ENCODE measurements at places on chromosomes 11 and 22.
A peak's percentile ranks its signal among the peaks of the same experiment; 100 is the strongest.

DNA sequence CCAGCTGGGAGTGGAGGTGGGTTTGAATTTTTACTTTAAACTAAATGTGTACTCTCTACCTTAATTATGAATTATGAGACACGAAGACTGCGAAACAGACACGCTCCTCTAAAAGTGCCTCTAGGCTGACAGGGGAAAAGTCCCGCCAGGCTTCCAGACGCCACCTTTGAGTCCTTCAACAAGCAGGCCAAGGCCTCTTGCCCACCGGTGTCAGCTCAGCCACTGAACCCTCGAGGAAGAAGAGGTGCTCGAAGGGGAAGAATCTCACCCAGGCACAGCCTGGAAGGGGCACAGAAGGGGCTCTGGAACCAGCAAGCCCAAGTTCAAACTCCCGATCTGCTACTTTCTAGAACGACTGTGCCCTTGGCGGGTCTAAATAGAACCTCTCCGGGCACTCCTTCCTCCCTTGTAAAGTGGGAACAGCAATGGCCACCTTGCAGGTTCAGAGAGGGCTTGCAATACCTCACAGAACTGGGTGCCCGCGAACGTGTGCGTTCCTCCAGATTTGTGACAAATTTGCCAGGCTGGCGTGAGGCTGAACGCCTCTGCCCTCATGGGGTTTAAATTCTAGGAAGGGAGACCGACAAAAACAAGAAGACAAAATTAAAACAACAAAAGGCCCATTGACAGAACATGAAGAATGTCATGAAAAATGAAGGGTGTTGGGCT lies 158.5 kb upstream of the GRK3 start:
- no peak for DNase-seq

GRCh38 chr11:47565340-47566148 lies at the start of gene PTPMT1:
TSS of gene PTPMT1 (plus strand) at chr11:47565599. CDS start at chr11:47565623, 24 bp downstream.
- DNase-seq, result peak; percentile 73

DNA sequence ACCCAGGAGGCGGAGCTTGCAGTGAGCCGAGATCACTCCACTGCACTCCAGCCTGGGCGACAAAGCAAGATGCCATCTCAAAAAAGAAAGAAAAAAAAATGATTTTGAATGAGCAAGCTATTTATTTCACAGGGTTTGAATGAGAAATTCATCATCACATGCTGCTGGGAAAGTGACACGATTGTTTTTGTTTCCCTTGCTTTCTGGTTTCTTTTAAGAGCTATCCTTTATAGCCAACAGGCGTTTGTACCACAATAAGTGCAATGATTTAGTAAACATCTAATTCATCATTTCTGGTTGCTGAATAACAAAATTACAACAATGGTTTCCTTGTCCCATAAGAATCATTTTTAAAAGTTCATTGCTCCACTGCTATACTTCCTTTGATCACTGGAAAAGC lies 129.9 kb downstream of the GUCY1A2 start:
- no peak for DNase-seq

DNA sequence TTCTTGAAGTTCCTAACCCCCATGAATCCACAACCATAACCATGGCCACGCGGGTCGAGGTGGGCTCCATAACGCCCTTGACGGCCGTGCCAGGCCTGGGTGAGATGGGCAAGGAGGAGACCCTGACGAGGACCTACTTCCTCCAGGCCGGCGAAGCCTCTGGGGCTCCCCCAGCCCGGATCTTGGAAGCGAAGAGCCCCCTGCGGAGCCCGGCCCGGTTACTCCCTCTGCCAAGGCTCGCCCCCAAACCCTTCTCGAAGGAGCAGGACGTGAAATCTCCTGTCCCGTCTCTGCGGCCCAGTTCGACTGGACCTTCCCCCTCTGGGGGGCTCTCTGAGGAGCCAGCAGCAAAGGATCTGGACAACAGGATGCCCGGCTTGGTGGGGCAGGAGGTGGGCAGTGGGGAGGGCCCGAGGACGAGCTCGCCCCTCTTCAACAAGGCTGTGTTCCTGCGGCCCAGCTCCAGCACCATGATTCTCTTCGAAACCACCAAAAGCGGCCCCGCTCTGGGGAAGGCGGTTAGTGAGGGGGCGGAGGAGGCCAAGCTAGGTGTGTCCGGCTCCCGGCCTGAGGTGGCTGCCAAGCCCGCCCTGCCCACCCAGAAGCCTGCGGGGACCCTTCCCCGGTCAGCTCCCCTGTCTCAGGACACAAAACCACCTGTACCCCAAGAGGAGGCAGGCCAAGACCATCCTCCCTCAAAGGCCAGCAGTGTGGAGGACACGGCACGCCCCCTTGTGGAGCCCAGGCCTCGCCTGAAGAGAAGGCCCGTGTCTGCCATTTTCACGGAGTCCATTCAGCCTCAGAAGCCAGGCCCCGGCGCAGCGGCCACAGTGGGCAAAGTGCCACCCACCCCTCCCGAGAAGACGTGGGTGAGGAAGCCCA lies 75.7 kb downstream of the KIAA1671 start:
- DNase-seq, result peak; percentile 17

- DNase-seq, result no peak
These were observed 239.3 kb downstream of the GRIK4 start for GRCh38 chr11:120750647-120751549.

DNA sequence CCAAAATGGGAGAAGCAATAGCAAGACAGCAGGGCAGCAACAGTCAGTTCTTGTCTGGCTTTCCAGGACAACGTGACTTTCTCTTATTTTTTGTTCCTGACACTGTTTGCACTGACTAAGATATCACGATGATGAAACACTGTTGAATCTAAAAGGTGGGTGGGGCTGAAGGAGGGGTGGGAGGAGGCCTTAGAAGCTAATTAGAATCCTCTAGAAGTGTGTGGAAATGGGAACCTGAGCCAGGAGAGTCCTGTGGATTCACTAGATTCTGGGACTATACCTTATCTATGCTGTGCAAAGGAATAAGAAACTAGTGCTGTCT lies 300.3 kb downstream of the ST3GAL4 start:
- no peak for DNase-seq

- no peak for DNase-seq
These were observed 48.8 kb downstream of the MN1 start for GRCh38 chr22:27752771-27753170.

DNA sequence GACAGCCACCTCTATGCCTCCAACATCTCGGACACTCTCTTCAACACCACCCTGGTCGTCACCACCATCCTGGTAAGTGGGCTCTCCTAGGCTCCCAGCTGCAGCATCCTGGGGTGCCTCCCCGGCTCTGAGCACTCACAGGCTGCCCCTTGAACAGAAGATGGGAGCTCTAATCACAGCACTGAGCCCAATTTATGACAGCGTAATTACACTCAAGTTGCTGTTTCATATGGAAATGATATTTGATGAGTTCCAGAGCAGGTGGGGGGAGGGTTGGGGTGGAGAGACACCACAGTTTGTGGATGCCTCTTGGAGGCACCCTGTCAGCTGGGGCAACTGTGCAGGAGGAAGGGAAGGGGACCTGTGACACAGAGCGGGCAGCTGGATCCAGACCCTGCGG lies 125.3 kb upstream of the TBCEL start:
- DNase-seq, result no peak

DNA sequence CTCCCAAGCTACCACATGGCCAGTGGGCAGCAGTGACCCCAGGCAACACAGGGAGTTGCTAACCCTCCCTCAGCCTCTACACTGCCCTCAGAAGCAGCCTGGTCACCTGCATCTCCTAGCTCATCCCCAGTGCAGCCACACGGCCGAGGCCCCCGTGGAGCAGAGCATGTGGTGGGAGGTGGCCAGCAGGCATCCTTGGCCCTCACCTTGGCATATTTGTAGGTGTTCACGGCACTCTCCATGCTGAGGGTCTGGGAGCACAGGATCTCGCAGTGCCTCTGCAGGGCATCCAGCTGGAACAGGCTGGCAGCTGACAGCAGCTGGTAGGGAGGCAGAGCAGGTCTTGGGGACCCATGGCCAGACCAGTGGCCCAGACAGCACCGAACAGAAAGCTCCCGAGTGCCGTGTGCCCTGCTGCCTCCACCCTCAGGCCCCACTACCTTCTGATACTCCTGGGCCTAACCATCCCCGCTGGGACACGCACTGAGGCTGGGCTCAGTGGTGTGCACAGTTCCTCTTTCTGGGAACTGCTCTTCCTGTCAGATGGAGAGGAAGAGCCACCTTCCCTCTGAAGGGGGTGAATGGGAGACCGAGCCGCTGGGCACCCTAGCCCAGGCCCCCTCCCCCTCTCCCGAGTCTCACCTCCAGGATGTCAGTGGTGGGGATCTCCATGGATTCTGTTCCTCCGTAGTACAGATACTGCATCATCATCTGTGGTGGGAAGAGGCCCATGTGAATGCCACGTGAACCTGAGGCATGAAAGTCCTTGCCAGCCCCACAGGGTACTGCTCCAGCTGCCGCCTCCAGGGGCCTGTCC lies 48.8 kb downstream of the NAT10 start:
- no peak for DNase-seq

- DNase-seq, result no peak
These were observed 179.2 kb downstream of the DBX1 start for GRCh38 chr11:19980957-19981669.

DNA sequence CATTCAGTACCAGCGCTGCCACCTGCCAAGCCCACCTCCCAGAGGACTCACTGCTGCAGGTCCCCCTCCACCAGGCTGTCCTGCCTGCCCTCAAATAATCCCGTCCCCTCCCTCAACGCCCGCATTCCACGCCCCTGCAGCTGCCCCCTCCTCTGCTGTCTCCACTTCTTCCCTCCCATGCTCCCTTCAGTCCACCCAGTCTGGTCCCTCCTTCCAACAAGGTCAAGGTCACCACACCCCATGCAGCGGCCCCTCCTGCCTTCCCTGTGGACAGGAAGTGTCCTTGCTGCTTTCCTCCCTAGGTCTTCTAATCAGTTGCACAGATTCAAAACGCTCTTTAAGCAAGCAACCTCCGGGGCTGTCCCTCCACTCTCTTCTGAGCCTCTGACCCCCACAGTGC lies 12.1 kb downstream of the MACROD1 start:
- DNase-seq, result no peak

DNA sequence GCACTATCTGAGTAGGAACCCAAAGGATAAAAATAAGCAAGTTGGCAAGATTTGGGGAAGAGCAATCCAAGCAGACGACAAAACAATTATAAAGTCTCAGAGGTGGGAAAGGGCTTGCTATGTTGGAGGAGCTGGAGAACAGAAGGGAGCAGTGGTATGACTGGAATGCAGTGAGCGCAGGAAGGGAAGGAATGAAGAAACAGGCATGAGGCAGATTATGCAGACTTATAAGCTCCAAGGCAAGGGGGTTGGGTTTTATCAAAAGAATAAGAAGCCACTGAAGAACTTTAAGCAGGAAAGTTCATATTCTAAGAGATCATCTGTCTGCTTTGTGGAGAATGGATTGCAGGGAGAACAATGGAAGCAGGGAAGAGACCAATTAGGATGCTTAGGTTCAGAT lies 31.7 kb downstream of the PGM2L1 start:
- no peak for DNase-seq

DNA sequence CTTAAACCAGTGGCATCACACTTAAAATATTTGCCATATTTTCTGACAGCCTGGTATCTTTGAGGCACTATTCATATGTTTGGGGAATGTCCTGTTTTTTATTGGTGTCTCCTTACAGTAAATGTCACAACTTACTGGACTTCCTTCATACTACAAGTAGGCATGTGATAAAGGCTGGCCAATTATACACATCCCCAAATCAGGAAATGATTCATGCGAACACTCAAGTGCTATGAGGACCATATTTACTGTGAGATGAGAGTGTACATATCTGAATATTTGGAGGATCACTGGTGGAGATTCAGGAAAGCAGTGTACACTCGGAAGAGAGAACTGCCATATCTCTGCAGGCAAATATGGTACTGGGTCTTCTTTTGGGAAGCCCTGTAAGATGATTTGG lies 913.8 kb upstream of the CHORDC1 start:
- DNase-seq, result no peak

DNA sequence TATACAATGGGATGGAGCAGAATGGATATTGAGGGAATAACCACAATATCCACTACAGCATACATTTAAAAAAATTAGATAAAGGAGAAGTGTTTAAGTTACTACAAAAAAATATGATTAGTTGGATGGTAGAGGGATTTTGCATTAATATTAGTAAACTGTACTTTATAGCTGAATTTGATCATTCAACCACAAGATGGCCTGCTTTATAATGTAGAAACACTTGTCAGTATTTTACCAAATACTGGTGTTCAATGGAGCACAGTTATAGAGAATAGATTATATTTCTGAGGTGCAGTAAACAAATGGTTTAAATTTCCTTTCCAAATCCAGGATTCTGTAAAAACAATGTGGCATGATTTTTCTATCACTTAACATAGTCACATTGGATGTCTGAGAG lies 818.8 kb upstream of the CHORDC1 start:
- DNase-seq, result no peak

DNA sequence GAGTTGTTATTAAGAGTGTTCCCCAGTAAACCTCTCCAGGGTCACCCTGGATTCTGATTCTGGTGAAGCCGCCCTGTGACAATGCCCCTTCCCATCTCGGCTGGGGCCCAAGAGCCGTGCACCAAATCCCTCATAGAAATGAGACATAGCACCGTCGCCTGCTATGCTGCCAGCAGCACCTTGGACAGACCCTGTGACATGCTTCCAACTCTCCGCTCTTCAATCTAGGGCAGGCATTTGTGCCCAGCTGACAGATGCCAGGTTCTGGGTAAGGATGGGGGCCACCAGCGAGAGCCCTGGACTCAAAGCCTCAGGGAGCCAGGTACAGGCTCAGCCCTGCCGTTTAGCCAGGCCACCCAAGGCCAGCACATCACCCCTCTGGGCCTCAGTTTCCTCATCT lies 55.8 kb upstream of the TCF20 start:
- no peak for DNase-seq

DNA sequence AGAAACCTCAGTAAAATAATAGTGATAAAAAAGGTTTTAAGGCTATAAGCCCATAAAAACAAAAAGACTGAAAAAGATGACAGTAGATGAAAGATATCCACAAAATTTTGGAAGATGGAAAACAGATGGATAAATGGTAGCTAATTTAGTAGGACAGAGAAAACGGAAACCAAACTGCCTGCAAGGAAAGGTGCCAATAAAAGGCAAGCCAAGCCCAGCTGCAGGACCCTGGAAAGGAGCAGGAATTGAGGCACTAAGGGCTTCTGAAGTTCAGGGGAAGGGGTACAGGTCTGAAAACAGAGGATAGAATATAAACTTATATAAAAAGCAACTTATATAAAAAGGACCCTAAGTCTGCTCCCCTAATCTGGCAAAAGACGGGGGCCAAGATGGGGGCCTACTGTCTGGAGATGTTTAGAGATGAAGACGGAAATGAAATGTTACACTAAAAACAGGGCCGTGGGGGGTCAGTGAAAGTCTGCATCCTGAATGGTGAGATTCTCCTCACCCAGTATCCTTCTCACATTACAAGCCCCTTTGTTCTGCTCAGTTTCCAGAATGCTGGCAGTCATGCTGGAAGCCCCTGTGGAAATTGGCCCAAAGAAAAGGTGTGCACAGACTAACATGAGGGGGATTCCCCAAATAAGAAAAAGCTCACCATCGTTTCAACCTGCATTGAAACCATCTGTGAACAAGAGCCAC lies 269.3 kb upstream of the PITPNB start:
- no peak for DNase-seq

GRCh38 chr11:17381156-17381555 lies 7.3 kb downstream of the KCNJ11 start:
- DNase-seq, result no peak
